Psoas muscle (tissue), 8 donors: ENCODE measurements at places on chromosomes 3 and 15. TPM values are rescaled to one million over a fixed set of nuclear protein-coding genes. Genes with fewer than 3 reads are reported as not detected.

GOLGA6L4 gene
- 0.66 TPM for polyA plus RNA-seq

DNA sequence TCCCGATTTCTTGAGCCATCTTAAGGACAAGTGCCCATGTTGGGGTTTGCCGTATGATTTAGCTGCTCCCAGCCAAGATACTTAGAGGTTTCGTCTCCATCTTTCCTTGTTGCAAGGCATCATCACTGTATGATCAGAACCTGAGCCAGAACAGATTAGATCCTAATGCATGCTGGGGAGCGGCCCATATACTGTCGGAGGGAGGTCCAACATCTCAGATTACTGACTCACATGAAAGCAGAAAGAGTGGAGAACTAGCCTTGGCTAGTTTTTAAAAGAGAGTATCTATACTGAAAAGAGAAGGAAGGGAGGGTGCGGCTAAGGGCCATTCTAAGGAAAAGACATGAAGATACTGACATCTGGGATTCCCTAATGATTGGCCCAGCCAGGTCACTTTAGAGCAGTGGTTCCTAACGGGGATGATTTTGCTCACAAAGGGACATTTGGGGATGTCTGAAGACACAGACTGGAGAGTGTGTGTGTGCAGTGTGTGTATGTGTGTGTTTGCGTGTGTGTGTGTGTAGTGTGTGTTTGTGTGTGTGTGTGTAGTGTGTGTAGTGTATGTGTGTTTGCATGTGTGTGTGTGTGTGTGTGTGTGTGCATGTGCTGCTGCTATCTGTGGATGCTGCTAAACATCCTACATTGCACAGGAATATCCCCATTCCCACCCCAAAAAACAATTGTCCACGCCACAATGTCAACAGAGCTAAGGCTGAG lies 12.3 kb upstream of the LYSMD4 start:
- no peak for DNase-seq

DNA sequence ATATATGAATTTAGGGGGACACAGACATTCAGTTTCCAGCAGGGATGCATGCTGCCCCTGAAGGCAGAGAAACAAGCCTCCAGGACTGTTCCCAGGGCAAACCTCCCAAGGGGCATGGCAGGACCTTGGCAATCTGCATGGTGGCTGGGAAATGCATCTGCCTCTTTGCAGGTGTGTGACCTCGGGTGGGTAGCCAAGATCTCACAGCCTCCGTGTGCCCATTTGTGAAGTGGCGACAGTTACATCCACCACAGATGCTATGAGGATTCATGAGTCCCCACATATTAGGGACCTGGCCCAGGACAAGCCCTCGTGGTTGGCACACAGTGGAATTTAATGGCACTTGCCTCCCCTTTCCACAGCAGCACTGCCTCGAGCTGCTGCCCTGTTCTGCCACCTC lies 29.9 kb downstream of the SLC28A1 start:
- no peak for DNase-seq

DNA sequence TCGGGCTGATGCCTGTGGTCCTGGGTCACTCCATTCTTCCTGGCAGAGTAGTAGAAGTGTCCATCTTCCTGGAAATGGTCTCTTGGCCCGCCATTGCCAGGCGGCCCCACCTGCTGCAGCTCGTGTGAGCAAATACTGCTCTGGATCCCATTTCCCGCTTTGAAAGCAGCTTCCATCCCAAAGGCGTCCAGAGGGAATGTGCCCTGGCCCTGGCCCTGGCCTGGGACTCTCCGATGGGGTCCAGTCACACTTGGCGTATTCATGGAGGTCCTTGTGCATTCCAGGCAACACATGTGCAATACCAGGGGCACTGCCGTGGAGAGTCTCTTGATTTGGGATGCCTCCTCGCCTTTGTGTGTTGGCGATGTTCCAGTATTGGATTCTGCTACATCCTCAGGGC lies 111.1 kb downstream of the SNRPN start:
- no peak for DNase-seq

DNA sequence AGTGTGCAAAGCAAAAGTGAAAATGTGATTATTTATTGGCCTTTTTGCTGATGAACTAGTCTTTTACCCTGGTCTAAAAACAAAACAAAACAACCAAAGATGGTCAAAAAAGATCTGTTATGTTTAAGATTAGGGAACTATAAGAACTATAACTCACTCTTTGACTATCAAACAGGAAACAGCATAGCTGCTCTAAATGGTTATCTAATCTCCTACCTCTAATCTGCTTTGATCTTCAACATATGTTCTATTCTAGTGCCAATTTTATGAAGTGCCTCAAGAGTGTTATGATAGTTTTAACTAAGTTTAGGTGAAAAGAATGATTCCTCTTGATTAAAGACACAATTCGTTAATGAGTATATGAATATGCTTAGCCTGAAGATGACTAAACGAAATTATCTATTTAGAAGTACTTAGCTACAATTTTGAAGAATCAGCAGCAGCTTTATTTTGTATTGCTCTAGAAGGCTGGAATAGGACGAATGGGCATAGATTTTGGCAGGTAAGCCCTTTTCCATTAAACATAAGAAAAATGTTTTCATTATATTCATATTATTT lies 46.0 kb downstream of the SETD2 start:
- no peak for DNase-seq

CRYGS gene
- 0.65 TPM for polyA plus RNA-seq

- no peak for DNase-seq
These were observed 29.3 kb downstream of the BTD start for GRCh38 chr3:15630646-15631350.

DNA sequence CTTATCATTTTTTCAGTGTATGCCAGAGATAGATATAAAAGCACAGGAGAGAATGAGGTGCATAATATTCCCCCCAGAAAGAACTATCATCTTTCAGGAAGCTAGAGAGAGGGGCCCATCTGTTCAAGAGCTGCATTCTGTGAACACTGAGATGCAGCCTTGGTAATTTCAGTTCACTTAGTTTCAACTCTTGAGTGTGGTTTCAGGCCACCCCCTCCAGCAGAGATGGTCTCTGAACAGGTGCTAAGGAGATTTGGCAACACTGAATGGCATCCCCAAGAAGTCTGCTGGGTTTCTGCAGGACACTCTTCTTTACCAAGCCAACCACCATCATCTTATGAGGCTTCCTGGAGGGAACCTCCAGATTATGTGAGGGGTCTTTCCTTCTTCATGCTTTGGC lies 30.4 kb upstream of the LIMD1 start:
- DNase-seq = no peak

- DNase-seq = no peak
These were observed 113.5 kb downstream of the IGF2BP2 start for GRCh38 chr3:185711255-185711870.

DNA sequence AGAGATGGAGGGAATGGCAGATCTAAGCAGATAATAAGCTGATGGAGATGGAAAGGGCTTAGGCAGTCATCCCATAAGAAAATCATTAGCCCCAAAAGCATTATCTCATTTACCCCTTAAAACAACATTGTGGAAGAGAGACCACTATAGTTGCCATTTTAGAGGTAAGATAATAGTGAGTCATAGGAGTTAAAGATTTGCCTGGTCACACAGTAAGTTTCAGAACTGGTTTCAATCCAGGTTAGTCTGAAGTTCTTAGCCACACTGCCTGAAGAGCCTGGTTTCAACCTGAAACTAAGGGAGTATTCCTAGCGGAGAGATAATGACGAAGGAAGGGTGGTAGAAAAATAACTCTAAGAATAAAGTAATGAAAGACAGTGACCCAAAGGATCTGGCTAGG lies 13.0 kb upstream of the UBR1 start:
- DNase-seq = no peak

- DNase-seq = no peak
These were observed 165.5 kb upstream of the CBLB start for GRCh38 chr3:106034313-106034712.

ESYT3 gene
- polyA plus RNA-seq = 0.35 TPM

DNA sequence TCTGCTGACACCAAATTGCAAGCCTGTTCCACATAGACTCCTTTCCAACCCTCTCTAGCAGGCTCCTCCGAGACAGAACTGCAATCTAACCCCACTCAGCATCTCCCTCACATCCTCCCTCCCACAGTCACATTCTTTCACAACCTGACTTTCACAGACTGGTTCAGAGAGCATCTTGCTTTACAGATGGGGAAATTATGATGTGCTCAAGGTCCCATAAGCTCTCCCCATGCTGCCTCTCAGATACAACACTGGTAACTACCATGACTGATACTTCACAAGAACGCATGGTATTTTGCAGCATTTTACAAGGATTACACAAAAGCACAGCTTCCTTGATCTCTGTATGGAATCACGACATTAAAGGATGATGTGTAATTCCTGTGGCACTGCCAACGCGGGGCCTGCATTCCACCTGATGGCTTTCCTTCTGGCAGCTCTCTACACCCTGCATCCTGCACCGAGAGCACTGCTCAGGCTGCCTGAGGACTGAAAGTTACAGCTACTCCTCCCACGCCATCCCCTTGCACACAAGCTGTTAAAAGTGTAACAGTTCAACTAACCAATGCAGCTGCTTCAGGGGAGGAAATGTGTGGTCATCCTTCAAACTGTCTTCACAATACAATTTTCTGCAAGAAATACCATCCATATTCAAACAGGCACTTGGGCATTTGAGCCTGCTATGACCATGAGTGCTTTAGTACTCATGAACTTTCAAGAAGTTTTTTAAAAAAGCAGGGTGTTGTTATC lies 27.6 kb downstream of the TBC1D2B start:
- DNase-seq = no peak

DNA sequence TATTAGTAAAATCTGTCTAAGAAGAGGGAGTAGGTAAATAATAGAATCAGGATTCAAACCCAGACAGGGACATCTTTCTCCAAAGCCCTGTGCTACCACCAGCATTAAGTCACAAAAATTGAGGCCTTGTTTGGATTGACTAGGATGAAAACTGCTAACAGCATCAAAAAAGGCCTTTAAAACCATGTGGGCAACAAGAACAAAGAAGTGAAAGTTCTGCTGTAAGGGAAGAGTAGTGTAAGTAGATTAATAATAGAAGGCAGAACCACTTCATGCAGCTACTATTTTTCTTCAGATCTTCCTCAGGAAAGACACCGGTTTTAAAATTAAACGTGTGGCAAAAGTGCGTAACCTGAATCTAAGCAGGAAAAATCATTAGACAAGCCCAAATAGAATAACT lies 15.3 kb upstream of the KBTBD12 start:
- DNase-seq = no peak

- no peak for DNase-seq
These were observed 33.7 kb upstream of the VILL start for GRCh38 chr3:37956723-37957538.

DNA sequence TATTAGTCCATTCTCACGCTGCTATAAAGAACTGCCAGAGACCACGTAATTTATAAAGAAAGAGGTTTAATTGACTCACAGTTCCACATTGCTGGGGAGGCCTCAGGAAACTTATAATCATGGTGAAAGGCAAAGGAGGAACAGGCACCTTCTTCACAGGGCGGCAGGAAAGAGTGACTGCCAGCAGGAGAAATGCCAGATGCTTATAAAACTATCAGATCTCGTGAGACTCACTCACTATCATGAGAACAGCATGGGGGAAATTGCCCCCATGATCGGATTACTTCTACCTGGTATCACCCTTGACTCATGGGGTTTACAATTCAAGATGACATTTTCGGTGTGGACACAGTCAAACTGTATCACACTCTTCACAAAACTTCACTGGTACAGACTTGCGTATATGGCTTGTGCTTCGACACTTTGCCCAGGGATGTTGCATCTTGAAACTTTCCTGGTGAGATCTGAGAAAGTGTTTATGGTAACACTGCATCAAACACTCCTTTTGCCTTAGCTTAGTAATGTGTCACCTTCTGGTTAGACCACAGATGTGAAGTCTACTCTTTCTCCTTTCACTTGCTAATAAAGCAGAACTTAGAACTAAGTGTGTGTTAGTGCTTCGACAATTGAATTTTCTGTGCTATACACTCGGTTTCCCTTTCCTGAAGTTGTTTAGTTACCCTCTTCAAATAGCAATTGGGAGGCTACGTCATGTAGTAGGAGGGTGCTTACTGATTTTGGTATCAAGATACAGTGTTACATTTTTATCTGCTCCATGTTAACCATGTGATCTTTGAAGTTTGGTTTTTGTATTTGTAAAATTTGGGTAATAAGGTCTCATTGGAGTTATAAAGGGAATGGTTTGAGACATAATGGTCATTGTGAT lies 185.7 kb downstream of the LPP start:
- DNase-seq = no peak

DNA sequence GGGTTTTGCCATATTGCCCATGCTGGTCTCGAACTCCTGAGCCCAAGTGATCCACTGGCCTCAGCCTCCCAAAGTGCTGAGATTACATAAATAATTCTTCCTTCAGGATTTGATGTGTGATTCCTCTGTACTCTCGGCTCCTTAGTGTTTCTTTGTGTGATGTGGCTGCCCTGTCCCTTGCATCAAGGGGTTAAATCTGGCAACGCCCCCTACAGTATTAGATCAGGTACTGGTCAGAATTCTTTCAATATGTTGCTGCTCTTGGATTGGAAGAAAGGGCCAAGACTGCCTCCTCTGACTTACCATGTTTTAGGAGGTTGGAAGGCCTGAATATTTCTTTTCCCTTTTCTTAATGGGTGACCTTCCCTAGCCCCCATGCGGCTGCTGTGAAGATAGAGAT lies 390.6 kb upstream of the WNT5A start:
- no peak for DNase-seq

GOLGA6D gene
- polyA plus RNA-seq = not detected

DNA sequence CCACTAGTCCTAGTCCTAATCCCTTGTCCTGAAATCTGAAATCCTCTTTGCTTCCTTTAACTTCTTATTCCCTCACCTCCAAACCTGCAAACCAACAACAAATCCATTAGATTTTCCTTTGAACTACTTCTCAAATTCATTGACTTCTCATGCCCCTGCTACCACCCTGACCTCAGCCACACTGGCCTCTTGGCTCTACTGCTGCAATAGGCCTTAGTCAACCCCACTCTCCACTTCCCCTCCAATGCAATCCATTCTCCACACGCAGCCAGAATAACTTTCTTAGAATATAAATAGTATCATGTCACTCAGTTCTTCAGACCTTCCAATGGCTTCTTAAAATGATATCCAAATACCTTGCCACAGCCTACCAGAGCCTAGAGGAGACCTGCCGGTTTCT lies 131.1 kb upstream of the GADL1 start:
- no peak for DNase-seq

- DNase-seq = no peak
These were observed 153.0 kb upstream of the SMAD3 start for GRCh38 chr15:66912441-66912840.

GRCh38 chr15:57272771-57273357 lies 103.4 kb upstream of the CGNL1 start:
- no peak for DNase-seq

- no peak for DNase-seq
These were observed 28.2 kb downstream of the LOXL1 start for GRCh38 chr15:73954188-73955145.

GNAT1 gene
- polyA plus RNA-seq = not detected

GRCh38 chr3:36172699-36173098 lies 207.6 kb upstream of the STAC start:
- no peak for DNase-seq

- no peak for DNase-seq
These were observed 155.7 kb downstream of the IGF1R start for GRCh38 chr15:98804057-98804380.

DNA sequence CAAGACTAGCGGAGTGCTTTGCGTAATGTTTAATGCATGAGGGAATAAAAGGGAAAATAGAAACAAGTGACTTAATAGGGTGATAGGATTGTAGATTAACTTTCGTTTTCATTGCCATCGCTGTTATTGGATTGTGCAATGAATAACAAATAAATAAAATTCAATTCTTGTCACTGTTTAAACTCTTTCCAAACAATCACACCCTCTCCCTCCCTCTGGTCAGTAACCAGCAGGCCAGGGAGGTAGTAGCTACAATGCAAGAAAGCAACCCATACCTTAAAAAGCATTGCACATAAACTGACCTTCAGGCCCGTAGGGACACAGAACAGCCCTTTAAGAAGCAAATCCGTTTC lies 705 bp upstream of the TFRC start:
- DNase-seq = no peak
